ENCODE measurements at places on chromosomes 5 and 9. TPM values are rescaled to one million over a fixed set of nuclear protein-coding genes. Genes with fewer than 3 reads are reported as not detected.

The SH3PXD2B gene
- 29.1 TPM for polyA plus RNA-seq

The UBE2QL1 gene
- polyA plus RNA-seq = 0.82 TPM

The IL3 gene
- polyA plus RNA-seq = not detected

DNA sequence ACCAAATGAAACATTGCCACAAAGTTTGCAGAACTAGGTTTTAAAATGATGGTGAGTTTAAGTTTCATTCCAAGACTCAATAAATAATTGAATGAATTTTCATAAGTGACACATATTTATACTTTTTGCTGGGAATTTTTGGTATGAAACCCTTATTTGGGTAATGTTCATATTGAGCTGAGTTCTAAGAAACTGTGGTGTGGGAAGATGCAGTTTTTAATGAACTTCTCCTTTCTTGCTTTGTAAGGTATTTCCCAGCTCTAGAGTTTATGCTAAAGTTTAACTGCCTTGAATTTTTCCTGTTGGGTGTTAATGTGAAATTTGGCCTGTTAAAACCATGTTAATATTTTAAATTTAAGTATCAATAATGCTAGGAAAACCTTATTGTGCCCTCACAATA lies 15.1 kb downstream of the RABGAP1 start:
- DNase-seq = no peak

- peak; percentile 44 for DNase-seq
Measured at GRCh38 chr5:128536254-128537220, 1.5 kb downstream of the FBN2 start.

GRCh38 chr9:16925426-16925825 lies 55.0 kb upstream of the BNC2 start:
- no peak for DNase-seq

DNA sequence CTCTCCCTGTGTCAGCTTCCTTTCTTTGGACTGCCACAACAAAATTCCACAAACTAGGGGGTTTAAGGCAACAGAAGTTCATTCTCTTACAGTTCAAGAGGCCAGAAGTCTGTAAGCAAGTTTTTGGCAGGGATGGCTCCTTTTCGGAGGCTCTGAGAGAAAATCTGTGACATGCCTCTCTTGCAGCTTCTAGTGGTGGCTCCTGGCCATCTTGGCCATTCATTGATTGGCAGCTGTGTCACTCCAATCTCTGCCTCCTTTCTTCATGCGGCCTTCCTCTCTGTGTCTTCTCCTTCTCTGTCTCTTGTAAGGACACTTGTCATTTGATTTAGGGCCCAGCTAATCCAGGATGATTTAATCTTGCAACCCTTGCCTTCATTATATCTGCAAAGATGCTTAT lies 2.0 kb upstream of the NEUROG1 start:
- DNase-seq = no peak

DNA sequence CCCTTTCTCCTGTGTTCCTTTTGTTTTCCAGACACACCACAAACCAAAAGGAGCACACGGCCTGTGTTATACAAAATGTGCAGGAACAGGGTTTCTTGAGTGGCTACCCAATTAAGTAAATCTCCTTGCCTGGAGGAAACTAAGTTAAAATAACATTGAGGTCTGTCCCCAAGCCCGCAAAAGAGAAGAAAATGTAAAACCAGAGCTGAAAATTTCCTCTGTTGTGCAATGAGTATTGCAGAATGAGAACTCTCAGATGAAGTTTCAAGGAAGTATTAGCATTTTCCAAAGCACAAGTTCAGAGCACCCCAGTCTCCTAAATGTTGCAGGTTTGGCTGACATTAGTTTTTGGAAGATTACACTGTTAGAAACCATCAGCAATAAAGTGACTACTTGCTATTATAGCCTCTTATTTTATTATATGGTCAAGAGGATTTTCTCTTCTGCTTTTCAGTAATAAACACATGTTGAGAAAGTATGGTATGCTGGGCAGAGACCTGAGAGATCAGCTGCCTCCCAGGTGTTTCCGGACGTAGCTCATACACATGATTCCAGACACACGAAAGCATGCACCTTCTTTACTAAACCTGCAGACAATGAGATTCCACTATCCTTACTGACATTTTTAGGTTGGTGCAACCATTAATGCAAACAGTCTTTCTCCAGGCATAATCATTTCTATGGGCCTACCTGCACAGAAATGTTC lies 161.3 kb downstream of the SNCAIP start:
- DNase-seq = no peak

- DNase-seq = no peak
Measured at GRCh38 chr5:72749362-72749997, 67.0 kb upstream of the TNPO1 start.

DNA sequence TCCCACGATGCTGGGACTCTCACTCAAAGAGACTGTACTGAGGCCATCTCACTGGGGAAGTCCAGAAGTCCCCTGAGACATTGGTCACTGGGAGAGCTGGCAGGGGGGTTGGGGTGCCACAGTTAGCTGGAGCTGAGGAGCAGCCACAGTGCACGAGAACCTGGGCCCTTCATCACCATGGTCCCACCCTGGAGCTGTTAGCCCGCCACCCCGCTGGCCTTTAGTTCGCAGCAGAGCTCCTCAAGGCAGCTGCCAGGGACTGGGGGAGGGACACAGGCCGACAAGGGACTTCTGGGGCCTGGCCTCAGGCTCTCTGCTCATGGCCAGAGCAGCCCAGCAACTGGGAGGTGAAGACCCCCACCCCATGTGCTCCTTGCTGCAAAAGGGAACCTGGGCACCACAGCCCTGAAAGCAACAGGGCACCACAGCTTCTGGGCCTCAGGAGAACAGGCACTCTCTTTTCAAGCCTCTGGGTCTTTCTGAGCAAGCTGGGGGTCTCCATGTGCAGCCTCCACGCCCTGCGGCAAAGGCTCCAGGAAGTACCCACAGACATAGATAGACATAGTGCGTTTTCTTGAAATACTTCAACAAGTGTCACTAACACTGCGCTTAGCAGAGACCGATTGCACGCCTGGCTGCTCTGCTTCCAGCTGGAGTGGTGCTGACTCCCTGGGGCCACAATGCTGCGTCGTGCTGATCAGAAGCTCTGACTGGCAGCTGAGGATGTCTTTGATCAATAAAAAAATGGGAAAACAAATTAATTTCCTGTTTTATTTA lies 46.0 kb downstream of the VAV2 start:
- DNase-seq = no peak

GRCh38 chr5:12668564-12668963 lies 764.3 kb upstream of the CTNND2 start:
- no peak for DNase-seq

- no peak for DNase-seq
Measured at GRCh38 chr5:61595426-61595825, 263.4 kb downstream of the ZSWIM6 start.

- DNase-seq = no peak
Measured at GRCh38 chr9:6184749-6185645, 30.6 kb upstream of the IL33 start.

DNA sequence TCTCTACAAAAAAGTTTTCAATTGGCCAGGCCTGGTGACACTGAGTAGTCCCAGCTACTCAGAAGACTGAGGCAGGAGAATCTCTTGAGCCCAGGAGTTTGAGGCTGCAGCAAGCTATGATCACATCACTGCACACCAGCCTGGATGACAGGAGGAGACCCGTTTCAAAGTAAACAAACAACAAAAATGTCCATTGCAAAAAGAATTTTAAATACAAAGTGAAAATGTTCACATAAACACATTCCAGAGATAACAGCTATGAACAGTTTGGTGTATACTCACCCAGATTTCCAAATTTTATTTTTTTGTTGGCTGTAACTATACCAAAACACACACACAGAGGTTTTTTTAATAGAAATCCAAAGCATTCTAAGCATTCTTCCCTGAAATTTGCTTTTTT lies 39.8 kb downstream of the ADRA1B start:
- no peak for DNase-seq

Measured in renal pelvis (tissue), 12 donors.